ENCODE measurements at places on chromosomes 11 and 22.

DNA sequence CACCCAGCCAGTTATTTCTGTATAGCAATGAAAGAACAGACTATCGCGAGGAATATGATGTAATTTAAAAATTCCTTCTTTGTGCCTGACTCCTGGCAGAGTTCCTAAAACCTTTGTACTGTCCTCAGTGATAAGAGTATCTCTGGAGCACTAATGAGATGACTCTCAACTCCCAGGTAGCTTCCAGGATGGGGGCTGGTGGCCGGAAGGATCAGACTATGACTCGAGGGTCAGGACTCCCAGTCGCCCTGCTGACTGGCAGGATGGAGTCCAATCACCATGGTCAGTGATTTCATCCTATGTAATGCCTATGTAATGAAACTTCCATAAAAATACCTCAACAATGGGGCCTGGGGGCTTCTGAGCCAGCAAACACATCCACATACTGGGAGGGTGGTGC, 135.1 kb downstream of the SHANK2 start:
- DNase-seq: no peak

- DNase-seq: no peak
These were observed 27.2 kb downstream of the NAV2 start for GRCh38 chr11:19739872-19740271.

DNA sequence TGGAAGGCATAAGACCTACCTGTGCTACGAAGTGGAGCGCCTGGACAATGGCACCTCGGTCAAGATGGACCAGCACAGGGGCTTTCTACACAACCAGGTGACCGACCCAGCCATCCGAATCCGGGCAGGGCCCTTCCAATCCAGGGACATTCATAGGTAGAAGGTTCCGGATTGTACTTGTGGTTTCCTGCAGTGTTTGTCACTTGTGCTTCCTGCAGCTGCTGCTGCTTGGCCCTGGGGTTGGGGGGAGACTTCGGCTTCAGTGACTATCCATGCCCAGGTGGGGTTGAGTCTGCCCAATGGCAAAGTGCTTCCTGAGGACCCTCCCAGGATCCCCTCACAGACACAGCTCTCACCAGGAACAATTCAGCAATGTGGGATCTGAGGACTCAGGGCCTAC, 2.2 kb downstream of the APOBEC3A start:
- no peak for DNase-seq

GRCh38 chr11:63791495-63792167, 21.6 kb upstream of the SPINDOC start:
- DNase-seq: no peak

GRCh38 chr11:119479685-119480275, 56.8 kb upstream of the THY1 start:
- peak; percentile 33 for DNase-seq

- DNase-seq: no peak
These were observed 100.9 kb upstream of the USP47 start for GRCh38 chr11:11740836-11741235.

GRCh38 chr22:48838846-48839730, 988.6 kb downstream of the BRD1 start:
- peak; percentile 30 for DNase-seq

DNA sequence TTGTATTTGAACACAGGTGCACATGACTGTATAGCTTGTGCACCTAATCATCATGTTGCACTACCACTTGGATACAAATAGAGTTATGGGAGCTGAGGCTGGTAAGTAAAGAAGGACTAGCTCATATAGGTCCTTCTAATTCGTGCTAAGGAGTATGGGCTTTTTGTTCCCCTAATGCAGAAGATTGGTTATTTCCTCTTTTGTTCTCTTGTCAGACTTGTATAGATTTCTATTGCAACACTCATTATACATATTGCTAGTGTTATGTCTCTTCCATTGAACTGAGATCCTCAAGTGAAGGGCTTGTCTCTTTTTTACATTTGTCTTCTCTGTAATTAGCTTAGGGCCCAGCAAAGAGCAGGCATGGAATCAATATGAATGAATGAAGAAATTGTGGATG, 54.1 kb upstream of the ARHGAP20 start:
- DNase-seq: no peak
